GM12878 (cell line): ENCODE measurements at places on chromosomes 1 and 21. TPM values are rescaled to one million over a fixed set of nuclear protein-coding genes. Genes with fewer than 3 reads are reported as not detected.

Gene CTTNBP2NL
- total RNA-seq = 10.7 and 11.3 TPM in 2 replicates

Gene OR10Z1
- total RNA-seq = not detected in 2 replicates

Gene ADGRL4
- total RNA-seq = not detected in 2 replicates

Gene PADI1
- not detected in 2 replicates for total RNA-seq

Gene AADACL3
- not detected in 2 replicates for total RNA-seq

Gene FASLG
- 0.10 and 0.21 TPM in 2 replicates for total RNA-seq

Gene SLC44A3
- not detected in 2 replicates for total RNA-seq

Gene VCAM1
- total RNA-seq = 5.9 and 6.1 TPM in 2 replicates

Gene FCMR
- 191 and 207 TPM in 2 replicates for total RNA-seq

Gene CYP4Z1
- not detected in 2 replicates for total RNA-seq

Gene B3GALT5
- total RNA-seq = 0.03 and 0.08 TPM in 2 replicates

DNA sequence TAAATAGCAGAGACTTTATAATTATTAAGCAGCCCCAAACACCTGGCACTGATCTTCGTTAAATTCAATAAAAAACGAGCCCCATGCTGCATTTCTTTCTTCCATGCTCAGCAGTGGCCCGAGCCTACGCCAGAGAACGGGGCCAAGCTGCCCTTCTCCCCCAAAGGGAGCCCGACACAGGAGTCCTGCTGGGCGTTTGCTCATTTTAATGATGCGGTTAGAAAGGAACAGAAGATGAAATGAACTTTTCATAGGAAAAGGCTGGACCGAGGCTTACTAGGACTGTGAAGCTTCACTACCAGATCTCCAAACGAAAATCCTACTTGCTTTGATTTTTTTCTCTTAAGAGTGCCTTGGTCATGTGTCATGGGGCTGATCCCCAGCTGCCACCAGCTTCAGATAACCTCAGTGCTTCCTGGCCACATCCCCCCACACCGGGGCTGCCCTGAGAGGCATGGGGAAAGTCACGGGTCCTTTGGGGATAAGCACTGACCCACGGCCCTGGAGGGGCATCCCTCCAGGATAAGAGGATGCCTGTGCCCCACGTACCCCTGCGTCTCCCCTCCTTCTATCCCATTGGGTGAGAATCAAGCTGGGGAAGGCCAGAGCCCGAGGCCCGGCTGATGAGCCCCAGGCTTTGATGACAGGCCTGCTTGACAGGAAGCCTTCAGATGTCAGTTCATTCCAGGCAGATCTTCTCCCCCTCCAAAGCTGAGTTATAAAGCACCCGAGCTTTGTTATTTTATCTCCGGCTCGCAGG lies 34.2 kb downstream of the PGBD5 start:
- H3K36me3 ChIP-seq = no peaks in the 10 kb centered on the region
- H3K4me3 ChIP-seq = no peak overlapping the region
- H3K27ac ChIP-seq = no peak overlapping the region
- H3K4me1 ChIP-seq = no peaks in the 10 kb centered on the region
- H3K27me3 ChIP-seq = no peaks in the 10 kb centered on the region

- no peaks in the 10 kb centered on the region for H3K27me3 ChIP-seq
- H3K4me1 ChIP-seq = no peaks in the 10 kb centered on the region
- DNase-seq = no peak
- H3K27ac ChIP-seq = no peak overlapping the region
- peaks cover 10% of the 10 kb centered on the region for H3K36me3 ChIP-seq
- no peak overlapping the region for H3K4me3 ChIP-seq
Measured at GRCh38 chr1:110956586-110956985, 7.1 kb downstream of the LRIF1 start.

DNA sequence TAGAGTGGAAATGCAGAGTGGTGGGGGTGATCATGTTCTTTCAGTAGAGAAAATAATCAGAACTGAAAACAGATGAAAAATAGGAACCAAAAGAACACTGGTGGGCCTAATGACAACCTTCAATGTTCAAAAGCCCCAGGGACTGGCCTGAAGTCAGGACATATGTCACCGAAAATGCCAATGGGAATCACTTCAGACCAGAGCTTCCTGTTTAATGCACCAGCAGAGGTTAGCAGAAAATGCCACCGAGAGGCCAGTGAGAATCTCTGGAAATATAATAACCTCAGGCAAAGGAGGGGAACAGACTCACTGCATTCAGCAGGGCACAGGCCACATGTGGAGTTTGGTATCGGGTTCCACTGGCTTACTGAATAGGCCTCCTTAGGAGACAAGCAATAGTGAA lies 15.9 kb upstream of the CD58 start:
- H3K4me3 ChIP-seq = no peak overlapping the region
- H3K4me1 ChIP-seq = peaks cover 21% of the 10 kb centered on the region
- no peaks in the 10 kb centered on the region for H3K27me3 ChIP-seq
- peak overlapping the region; percentile 66 for H3K27ac ChIP-seq

GRCh38 chr1:72094209-72094608 lies 188.1 kb downstream of the NEGR1 start:
- no peak for DNase-seq
- no peaks in the 10 kb centered on the region for H3K36me3 ChIP-seq
- H3K4me1 ChIP-seq = no peaks in the 10 kb centered on the region
- no peak overlapping the region for H3K27ac ChIP-seq
- H3K27me3 ChIP-seq = no peaks in the 10 kb centered on the region

DNA sequence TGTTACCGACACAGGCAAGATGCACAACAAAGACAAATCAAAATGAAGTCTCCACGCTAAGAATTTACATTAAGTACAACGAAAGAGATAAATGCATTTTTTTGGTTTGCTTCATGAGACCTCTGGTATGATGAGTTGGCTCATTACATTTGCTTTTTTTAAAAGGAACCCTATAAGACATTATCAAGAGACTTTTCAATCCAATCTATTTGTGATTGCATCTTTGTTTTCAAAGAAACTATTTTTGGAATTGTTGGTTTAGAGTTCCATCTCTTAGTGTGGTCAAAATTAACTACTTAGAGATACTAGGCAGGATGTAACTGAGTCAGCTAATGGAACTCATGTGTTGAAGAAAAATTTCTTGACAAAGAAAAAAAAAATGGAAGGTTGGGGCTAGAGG lies 200.1 kb downstream of the ZC3H11B start:
- H3K4me3 ChIP-seq = no peak overlapping the region
- H3K27ac ChIP-seq = no peak overlapping the region
- H3K27me3 ChIP-seq = no peaks in the 10 kb centered on the region
- DNase-seq = no peak
- H3K4me1 ChIP-seq = no peaks in the 10 kb centered on the region

- H3K27me3 ChIP-seq = no peaks in the 10 kb centered on the region
- no peak overlapping the region for H3K27ac ChIP-seq
Measured at GRCh38 chr1:11838349-11839272, 9.0 kb downstream of the NPPA start.

DNA sequence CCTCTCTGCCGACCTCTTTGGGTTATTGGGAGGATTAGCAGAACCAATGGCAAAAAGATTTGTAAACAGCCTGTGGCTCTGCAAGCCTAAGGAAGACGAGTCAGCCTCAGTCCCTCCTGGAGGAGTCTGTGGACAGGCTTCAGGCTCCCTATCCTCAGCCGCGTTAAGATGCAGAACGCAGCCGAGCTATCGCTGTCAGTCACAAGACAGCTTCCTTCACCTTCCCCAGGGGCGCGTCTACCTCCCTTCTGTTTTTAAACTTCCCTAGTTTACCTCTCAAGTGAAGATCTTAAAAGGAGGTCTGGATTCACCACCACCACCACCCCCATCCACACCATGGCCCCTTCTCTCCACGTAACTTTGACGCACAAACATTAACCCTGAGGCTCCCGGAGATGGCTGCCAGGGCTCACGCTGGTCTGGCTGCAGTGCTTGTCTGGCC lies 738 bp downstream of the CAMK1G start:
- H3K4me3 ChIP-seq = no peak overlapping the region
- no peak overlapping the region for H3K27ac ChIP-seq
- no peaks in the 10 kb centered on the region for H3K36me3 ChIP-seq
- peaks cover 12% of the 10 kb centered on the region for H3K27me3 ChIP-seq

GRCh38 chr21:25859235-25859929 lies 124.6 kb downstream of the GABPA start:
- no peaks in the 10 kb centered on the region for H3K27me3 ChIP-seq
- no peaks in the 10 kb centered on the region for H3K4me1 ChIP-seq
- H3K36me3 ChIP-seq = no peaks in the 10 kb centered on the region

- no peak overlapping the region for H3K4me3 ChIP-seq
- no peak overlapping the region for H3K27ac ChIP-seq
Measured at GRCh38 chr1:227785094-227785804, 30.2 kb upstream of the PRSS38 start.

DNA sequence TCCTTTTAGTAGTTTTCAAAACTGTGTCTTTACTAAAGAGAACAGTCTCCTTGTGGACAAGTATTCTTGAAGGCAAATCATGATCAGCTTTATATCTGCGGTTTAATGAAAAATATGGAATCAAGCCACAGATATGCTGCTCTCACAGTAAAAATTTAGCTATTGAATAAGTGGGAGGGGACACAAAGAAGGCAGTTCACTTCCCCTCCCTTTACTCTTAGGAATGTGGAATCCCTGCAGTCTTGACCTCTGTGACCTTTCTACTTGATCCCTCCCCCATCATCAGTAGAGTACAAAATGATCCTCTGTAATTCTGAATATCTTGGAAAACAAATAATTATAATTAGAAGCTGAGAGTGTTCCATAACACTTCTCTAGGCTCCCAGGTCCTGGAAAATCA lies 136.7 kb upstream of the HOOK1 start:
- H3K4me1 ChIP-seq = no peaks in the 10 kb centered on the region; the same call in 1 of the 2 replicates
- H3K27me3 ChIP-seq = no peaks in the 10 kb centered on the region
- H3K4me3 ChIP-seq = no peak overlapping the region
- no peak overlapping the region for H3K27ac ChIP-seq
- no peak for DNase-seq
- H3K36me3 ChIP-seq = no peaks in the 10 kb centered on the region

DNA sequence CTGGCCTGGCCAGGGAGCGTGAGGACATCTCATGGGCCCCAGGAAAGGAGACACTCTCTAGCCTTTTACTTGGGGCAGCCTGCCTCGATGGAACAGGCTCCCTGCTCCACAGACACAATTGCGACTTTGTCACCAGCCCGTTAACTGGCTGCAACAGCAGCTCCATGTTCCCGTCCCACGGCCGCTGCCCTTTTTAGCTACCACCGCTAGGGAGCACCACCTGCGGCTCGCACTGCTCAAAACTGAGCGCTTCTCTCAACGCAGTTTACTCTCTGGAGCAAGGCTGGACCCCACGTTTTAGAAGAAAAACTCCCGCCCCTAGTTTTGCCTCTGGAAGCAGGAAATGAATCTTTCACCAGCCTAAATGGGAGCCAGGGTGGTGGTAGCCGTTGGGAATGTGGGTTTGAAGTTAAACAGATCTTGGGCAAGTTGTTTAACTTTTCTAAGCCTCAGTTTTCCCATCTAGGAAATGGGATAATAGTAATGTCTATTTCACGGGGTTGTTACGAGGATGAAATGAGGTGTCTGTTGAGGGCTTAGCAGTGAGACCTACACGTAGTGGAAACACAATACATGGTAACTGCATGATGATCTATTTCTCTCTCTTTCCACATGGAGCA lies 3.5 kb upstream of the LRRC38 start:
- no peaks in the 10 kb centered on the region for H3K4me1 ChIP-seq
- no peaks in the 10 kb centered on the region for H3K36me3 ChIP-seq
- H3K27me3 ChIP-seq = 0 out of 2 replicates have a peak, but pooled peaks cover 2% of the 10 kb centered on the region

- peaks cover 4% of the 10 kb centered on the region; the same call in 1 of the 2 replicates for H3K36me3 ChIP-seq
- no peaks in the 10 kb centered on the region for H3K4me1 ChIP-seq
- no peak overlapping the region for H3K27ac ChIP-seq
- H3K27me3 ChIP-seq = no peaks in the 10 kb centered on the region
- H3K4me3 ChIP-seq = no peak overlapping the region
- DNase-seq = no peak
Measured at GRCh38 chr1:28456078-28456477, 49.8 kb upstream of the RCC1 start.

DNA sequence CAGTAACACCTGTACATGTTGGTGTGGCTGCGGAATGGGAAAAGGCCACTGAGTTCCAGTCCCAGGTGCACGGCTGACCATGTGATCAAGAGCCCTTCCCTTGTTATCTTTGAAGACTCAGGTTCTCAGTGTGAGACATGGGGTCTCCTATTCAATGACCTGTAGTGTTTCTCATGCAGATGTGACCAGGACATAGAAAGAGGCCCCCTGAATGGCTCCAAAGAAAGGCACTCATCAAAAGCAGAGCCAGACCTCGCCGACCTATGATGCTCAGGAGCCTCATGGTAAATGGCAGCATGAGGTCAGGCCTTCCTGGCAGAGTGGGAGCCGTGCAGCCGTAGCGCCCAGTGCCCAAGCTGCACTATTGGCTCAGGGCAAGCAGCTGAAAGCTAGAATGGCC lies 42.3 kb upstream of the HAO2 start:
- no peak overlapping the region for H3K4me3 ChIP-seq
- no peak overlapping the region for H3K27ac ChIP-seq
- DNase-seq = no peak
- H3K4me1 ChIP-seq = peaks cover 24% of the 10 kb centered on the region

- DNase-seq = no peak
- no peaks in the 10 kb centered on the region for H3K27me3 ChIP-seq
- no peak overlapping the region for H3K4me3 ChIP-seq
- H3K4me1 ChIP-seq = peaks cover under 1% of the 10 kb centered on the region
- no peaks in the 10 kb centered on the region for H3K36me3 ChIP-seq
- no peak overlapping the region for H3K27ac ChIP-seq
Measured at GRCh38 chr21:36186506-36187399, 30.1 kb downstream of the DOP1B start.

DNA sequence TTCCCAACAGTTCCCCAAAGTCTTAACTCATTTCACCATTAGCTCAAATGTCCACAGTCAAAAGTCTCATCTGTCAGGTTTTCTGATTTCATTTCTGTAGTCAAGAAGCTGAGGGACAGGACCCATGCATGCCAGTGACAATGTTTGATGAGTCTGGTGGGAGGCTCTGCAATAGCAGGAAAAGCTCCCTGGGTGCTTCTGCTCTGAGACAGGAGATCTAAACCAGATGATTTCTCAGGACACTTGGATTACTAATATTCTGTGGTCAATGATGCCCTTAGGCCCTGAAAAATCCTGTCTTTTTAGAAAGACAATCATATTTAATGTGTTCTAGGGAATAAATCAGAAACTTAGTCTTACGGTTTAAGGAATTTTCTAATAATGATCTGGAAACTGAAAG lies 56.4 kb downstream of the PCBP3 start:
- no peaks in the 10 kb centered on the region for H3K27me3 ChIP-seq
- H3K27ac ChIP-seq = no peak overlapping the region

GRCh38 chr1:56339786-56340465 lies 239.4 kb downstream of the PLPP3 start:
- H3K4me1 ChIP-seq = no peaks in the 10 kb centered on the region
- H3K27ac ChIP-seq = no peak overlapping the region
- DNase-seq = no peak
- H3K27me3 ChIP-seq = no peaks in the 10 kb centered on the region
- H3K4me3 ChIP-seq = no peak overlapping the region

- no peak overlapping the region for H3K27ac ChIP-seq
- H3K4me3 ChIP-seq = no peak overlapping the region
- no peaks in the 10 kb centered on the region; the same call in none of the 2 replicates for H3K27me3 ChIP-seq
- no peaks in the 10 kb centered on the region for H3K36me3 ChIP-seq
Measured at GRCh38 chr1:17739050-17739449, 16.1 kb upstream of the ACTL8 start.

DNA sequence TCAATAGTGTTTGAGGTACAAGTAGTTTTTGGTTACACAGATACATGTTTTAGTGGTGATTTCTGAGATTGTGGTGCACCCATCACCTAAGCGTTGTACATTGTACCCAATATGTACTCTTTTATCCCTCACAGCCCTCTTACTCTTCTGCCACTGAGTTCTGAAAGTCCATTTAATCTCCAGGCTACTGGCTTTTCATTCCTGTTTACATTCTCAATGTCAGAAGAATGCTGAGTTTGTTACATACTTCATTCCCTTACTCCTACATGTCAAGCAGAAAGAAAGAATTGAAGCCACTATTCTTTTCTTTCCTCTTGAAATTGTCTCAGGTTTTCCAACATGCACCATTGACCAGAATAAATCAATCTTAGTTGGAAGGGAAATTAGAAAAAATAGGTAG lies 1565.9 kb downstream of the PLA2G4A start:
- no peaks in the 10 kb centered on the region for H3K27me3 ChIP-seq
- H3K4me3 ChIP-seq = no peak overlapping the region
- H3K27ac ChIP-seq = no peak overlapping the region
- no peak for DNase-seq
- H3K4me1 ChIP-seq = no peaks in the 10 kb centered on the region
- H3K36me3 ChIP-seq = no peaks in the 10 kb centered on the region
